ENCODE measurements at places on chromosomes 7 and 10.
A peak's percentile ranks its signal among the peaks of the same experiment; 100 is the strongest.

- no peak for DNase-seq
Observed at GRCh38 chr7:21377545-21377944, 50.3 kb upstream of the SP4 start.

GRCh38 chr7:93432130-93432529 lies 142.4 kb downstream of the CALCR start:
- no peak for DNase-seq

- no peak for DNase-seq
Observed at GRCh38 chr7:105213611-105214010, 175.1 kb downstream of the SRPK2 start.

DNA sequence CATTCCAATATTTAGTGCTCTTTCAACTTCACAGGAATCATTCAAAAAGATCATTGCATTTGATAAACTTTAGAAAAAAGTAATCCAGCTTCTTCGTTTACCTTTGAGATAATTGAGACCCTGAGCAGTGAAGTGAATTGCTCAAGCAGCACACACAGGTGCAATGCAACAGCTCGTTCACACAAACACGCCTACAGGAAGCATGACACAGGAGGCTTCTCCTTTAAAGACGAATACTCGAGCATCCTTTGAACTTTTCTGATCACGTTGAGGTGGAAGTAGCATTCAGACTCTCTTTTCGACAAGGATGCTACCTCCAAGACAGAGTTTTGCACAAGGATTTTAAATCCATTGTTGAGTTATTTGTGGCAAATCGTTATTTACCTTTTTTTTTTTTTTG lies 18.0 kb upstream of the RSU1 start:
- no peak for DNase-seq

GRCh38 chr10:63115732-63116383 lies 17.3 kb upstream of the NRBF2 start:
- DNase-seq, result peak; percentile 63

GRCh38 chr7:21566094-21566493 lies 23.3 kb downstream of the DNAH11 start:
- DNase-seq, result peak; percentile 30

DNA sequence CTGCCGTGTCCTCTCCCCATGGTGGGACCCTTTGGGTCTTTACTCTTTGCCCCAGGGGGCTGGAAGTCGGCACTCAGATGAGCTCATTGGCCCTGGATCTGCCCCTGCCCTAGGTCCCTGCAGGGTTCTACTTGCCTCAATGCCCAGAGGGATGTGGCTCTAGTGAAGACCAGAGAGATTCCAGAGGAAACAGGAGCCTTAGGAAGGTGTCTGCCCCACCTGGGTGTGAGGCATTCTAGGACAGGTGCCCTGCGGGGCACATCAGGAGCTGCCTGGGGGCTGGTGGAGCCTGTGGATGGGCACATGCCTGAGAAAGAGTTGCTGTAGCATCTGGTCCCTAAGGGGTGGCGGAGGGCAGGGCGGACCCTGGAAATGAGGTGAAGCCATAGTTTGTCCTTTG lies 128.6 kb downstream of the ADCY1 start:
- DNase-seq, result no peak

DNA sequence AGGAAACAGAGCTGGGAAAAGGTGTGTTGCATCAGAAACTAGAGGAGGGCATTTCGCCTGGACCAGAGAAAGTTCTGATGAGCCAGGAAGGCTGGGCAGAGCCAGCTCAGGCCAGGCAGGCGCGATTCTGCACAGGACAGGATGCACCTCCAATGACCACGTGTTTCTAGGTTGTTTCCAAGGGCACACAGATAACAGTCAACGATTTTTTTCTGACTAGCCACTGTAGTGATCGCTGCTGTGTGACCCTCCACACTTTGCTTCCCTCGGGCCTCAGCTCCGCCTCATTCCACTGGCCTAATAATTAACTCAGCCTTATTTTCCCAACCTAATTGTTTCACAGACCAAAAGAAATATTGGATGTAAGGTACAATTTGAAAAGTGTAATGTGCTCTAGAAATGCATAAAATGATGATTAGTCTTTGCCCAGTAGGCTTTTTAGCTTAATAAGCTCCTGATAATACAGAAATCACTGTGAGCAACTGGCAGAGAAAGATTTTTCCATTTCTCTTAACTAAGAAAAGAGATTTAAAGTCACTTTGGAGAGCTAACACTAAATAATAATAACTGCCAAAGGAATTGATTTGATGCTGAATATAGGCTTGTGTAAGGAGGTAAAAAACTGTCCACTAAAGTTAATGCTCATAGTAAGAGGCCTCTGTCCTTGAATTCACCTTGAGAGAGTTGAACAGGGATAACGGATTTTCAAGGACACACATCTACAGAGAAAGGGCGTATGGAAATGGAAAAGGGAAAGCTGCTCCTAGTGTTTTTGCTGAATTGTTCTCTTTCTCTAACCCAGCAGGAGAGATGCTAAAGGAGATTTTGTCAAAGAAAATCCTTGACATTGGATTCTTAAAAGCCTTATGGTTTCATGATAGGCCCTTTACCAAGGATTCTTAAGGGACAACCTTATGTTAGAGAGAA lies 291.0 kb upstream of the C7orf33 start:
- DNase-seq, result peak; percentile 80

- no peak for DNase-seq
Observed at GRCh38 chr10:19775296-19775695, 40.9 kb upstream of the PLXDC2 start.

GRCh38 chr7:47540387-47541350 lies 41.2 kb downstream of the TNS3 start:
- peak; percentile 70 for DNase-seq

GRCh38 chr10:16381083-16381482 lies 55.7 kb upstream of the PTER start:
- DNase-seq, result peak; percentile 99

- no peak for DNase-seq
Observed at GRCh38 chr7:134919240-134919641, 67.1 kb upstream of the AGBL3 start.

GRCh38 chr7:106421181-106421762 lies 136.5 kb upstream of the NAMPT start:
- peak; percentile 95 for DNase-seq

DNA sequence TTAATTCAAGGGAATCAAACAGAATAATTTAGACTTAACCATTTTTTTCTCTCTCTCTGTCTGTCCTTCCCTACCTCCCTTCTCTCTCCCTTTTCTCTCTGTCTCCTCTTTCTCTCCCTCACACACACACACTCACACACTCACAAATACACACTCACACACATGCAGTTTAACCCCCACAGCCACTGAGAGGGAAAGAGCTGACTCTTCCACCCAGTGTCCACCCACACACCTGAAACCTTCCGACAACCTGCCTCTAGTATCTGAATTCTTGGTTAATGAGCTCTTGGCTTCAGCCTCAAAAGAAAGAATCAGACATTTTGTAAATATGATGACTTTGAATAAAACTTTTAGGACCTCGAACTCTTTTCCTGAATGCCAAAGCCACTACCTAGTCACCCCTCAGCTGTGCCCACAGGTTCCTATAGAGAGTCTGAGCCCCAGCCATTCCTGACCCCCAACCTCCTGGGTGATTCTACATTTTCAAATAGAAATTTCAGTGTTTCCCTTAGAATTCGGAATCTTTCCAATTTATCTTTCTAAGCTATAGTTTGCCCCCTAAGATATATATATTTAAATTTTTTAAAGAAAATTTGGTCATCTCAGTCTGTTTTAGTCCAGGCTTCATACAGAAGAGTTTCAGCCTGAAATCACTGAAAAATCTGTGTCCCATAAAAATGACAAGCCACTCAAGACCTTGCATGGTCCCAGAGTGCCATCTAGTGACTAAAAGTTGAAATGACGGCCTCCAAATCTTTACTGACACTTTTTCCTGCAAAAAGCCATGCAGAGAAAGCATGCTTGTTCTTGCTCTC lies 202.8 kb downstream of the IPMK start:
- DNase-seq, result peak; percentile 53

DNA sequence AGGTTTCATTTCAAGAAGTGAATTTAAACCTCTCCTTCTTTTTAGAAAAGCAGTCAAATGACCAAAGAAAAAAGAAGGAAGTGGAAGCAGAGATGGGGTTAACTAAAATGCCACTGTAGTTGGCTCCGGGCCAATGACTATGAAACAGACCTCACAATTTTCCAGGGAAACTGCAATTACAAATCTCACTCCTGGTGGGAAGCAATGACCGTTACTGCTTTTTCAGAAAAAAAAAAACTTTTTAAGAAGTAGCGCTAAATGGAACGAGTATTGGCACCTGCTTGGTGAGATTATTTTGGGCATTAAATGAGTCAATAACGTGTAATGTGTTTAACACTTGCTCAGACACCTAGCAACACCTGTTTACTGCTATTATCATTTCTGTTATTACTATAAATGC lies 1.2 kb downstream of the SFRP4 start:
- peak; percentile 31 for DNase-seq

DNA sequence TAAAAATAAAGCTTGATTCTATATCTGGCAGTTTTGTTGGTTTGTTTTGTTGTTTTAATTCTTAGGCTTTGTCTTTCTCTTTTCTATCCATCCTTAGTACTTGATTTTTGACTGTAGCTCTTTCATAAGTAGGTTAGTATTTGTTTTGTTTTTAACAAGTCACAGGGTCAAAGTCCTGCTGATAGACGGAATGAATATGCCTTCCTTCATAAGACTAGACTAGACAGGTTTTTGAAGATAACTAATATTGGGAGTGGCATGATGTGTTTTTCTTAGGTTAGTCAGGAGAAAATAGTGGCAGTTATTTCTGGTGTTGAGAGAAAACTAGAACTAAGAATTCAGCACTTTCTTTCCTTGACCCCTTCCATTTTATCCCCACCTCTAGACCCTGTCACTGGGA lies 50.4 kb downstream of the CASD1 start:
- no peak for DNase-seq

DNA sequence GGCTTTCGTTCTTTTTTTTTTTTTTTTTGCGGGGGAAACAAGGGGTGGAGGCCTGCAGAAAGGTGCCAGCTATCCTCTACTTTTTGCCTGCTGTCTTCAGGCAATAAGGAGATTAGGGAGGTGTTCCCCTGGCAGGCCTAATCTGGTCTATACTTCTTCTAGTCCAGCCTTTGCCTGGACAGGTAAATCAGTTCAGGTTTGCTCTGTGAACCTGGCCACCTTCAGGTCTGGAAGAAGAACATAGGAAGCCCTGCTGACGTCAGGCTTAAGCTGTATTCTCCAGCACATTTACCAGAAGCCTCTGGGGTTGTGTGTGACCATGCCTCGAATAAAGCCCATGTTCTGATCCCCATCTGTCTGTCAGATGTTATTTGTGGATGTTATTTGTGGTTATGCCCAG lies 115.4 kb downstream of the SDK1 start:
- DNase-seq, result no peak

Data from kidney tubule cell (primary cell).